SIG-M5 (cell line): ENCODE measurements at places on chromosomes 3 and 15.

DNA sequence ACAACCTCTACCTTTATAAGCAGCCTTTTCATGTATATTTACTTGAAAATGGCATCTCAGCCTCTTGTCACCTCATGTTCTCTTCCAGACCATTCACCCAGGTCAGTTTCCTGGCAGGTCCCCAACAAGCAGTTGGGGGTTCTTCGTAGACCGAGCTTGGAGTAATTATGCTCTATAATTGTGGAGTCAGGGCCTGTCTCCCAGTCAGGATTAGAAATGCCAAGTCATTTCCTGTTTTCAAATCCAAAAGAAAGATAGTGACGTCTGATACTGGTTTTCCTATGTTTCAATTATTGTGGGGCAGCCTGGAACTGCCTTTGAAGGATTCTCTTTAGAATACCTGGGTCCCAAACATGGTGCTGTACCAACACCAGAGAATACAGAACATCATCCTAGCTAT, 430.6 kb downstream of the MECOM start:
- no peak for DNase-seq

GRCh38 chr3:52153389-52154096, 680 bp downstream of the POC1A start:
- no peak for DNase-seq

GRCh38 chr3:170907637-170908234, 701 bp downstream of the EIF5A2 start:
- DNase-seq = no peak

DNA sequence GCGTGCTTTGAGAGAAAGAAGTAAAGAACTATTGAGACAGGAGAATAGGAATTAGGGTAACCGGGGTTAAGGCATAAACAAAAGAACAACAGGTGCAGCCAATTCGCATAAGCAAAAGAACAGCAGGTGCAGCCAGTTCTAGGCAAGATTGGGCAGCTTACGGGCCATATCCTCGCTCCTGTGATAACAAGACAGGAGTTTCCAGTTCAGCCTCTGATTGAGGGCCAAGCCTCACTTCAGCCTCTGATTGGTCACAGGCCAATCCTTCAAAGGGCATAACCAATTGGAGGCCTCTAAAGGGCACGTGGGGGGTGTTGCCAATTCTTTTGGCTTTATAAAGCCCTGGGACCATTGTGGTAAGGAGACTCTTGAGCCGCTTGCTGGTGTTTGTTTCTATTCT, 143.5 kb downstream of the GADL1 start:
- DNase-seq = no peak

DNA sequence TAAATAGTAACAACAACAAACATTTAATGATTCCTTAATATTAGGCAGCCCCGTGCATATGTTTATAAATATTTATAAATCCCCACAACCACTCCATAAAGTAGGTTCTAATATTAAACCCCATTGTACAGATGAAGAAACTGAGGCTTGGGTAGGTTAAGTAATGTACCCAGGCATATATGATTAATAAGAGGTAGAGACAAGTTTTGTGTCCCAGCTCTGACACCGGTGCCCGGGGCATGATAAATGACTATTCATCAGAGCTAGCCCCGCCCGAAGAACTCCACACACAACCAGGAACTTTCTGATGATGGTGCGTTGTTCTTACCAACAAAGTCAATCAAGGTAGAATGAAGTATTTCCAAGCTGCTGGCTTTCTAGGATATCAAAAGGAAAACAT, 19.4 kb downstream of the CDCP1 start:
- DNase-seq = no peak

DNA sequence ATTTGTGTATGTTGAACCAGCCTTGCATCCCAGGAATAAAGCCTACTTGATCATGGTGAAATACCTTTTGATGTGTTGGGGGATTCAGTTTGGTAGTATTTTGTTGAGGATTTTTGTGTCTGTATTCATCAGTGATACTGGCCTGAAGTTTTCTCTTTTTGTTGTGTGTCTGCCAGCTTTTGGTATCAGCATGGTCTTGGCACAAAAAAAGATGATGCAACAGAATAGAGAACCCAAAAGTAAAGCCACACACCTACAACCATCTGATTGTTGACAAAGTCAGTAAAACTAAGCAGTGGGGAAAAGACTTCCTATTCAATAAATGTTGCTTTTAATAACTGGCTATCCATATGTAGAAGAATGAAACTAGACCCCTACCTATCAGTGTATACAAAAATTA, 77.6 kb downstream of the TCF12 start:
- DNase-seq = no peak

GRCh38 chr3:78353231-78353630, 1313.3 kb downstream of the ROBO2 start:
- DNase-seq = no peak

GRCh38 chr15:35958975-35959374, 413.0 kb upstream of the DPH6 start:
- DNase-seq = no peak

- DNase-seq = no peak
Observed at GRCh38 chr15:56032373-56032772, 39.0 kb upstream of the NEDD4 start.

GRCh38 chr3:5607581-5607980, 420.1 kb downstream of the EDEM1 start:
- no peak for DNase-seq

DNA sequence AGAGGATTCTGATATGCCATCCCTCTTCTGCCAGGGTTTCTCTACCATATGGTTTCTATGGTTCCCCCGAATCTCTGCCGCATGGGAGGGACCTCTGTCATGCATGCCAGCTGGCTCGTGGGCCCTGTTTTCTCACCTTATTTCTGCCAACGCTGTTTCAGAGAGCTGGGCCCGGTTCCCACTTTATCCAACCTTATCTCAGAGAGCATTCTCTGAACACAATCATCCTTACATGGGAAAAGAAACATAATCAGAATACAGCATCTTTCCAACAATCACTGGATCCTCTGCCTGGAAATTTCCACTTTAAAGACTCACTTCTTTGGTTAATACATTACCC, 234.5 kb upstream of the ZBTB20 start:
- DNase-seq = no peak

DNA sequence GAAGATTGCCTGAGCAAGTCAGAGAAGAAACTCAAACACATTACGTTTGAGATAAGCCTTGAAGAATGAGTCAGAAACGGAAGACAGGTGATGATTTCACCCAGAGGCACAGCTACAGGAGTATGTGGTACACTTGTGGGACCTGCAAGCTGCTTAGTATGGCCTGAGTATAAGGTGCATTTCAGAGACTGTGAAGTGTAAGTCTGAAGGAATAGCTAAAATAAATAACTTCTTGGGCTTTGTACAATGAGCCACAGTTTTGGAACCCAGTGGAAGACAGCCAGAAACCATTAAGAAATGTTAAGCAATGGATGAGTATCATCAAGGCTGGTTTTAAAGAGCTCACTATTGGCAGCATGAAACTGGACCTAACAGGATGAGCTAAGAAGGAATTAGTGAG, 826.2 kb downstream of the ROBO1 start:
- DNase-seq = no peak

- DNase-seq = no peak
Observed at GRCh38 chr3:3129579-3129978, 2.8 kb downstream of the TRNT1 start.

GRCh38 chr3:4674216-4674615, 181.1 kb downstream of the ITPR1 start:
- no peak for DNase-seq

DNA sequence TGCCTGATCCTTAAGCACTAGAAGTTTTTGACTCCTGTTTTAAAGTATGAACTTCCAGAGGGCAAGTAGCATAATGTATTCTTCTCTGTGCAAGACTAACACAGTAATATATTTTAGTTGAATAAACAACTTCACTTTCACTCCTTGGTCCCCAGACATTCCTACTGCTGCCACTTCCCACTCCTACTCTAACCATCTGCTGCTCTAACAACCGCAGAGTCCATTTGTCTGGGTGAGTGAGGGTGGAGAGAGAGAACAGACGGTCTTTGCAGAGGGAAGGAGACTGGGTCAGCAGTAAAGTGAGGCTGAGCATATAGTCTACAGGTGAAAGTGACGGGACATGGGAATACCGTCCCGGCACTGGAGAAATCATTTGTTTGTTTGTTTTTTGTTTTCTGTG, 301.0 kb upstream of the SLCO3A1 start:
- DNase-seq = no peak

DNA sequence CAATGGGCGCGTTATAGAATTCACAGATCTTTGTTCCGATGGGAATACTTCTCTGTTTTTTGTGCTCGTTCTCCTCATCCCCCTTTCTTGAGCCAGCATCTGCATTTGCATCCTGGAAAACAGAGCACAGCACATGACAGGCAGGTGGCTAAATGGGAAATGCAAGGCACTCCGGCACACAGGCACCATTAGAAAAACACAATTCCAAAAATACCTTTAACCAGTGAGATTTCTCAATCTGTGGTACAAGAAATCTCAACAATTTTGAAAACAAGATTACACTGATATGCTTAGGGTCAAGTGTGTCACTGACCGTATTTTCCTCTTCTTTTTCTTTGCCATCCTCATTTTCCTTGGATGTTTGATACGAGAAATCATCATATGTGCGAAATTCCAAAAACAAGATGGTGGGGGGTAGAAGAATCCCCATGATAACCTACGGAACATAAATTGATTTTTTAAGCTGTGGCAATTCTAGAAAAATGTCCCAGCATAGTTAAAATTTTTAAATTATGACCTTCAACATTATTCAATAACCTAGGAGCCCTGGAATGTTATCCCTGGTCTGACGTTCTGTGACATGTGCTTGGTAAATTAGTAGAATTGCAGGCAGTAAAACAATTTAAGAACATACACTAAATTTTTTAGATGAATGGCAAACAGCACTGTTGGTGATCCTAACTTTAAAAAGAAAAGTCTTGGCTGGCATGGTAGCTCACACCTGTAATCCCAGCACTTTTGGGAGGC, 46.5 kb upstream of the MTMR10 start:
- DNase-seq = no peak

DNA sequence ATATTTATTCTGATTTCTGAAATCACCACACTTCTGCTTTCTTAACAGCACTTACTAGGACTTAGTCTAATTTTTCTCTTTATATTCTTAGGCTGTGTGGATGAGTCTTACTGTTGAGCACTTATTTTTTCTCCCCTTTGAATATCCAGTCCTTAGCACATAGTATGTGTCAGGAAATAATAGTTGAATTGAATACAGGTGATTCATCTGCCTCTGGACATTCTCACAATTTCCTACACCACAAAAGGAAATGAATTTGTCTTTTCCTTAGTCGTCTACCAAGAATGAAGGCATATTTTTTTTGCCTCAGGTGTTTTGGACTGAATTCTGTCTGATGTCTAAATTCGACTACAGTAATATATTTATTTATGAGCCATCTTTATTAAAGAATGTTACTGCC, 204.2 kb downstream of the GHSR start:
- DNase-seq = no peak

DNA sequence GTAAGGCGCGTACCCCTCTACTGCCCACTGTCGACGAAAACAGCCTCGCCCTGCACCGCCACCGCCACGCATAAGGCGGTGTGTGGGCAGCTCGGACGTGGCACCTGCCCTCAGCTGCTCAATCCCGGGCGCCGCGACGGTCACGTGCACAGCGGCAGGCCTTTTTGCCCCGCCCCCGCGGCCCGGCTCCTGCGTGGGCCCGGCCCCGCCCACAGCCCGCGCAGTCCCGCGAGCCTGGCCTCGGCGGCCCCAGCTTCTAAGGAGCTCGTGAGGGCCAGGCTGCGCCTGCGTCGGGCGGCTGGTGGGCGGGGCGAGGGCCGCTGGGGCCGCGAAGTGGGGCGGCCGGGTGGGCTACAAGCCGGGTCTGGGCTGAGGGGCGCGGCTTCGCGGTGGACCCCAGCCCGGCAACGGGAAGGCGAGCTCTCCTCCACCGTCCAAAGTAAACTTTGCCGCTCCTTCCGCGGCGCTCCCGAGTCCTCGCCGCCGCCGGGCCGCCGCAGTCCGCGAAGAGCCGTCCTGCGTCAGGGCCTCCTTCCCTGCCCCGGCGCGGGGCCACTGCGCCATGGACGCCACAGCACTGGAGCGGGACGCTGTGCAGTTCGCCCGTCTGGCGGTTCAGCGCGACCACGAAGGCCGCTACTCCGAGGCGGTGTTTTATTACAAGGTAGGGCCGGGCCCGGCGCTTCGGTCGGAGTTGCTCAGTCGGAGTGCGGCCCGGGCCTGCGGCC, at the start of gene CAPN7:
CAPN7 (plus strand) TSS at position 313 of the 728 bp plus-strand sequence; CDS start at position 563, 250 bp downstream.
- no peak for DNase-seq

- DNase-seq = no peak
Observed at GRCh38 chr3:69690-70089, 126.9 kb upstream of the CHL1 start.

- DNase-seq = no peak
Observed at GRCh38 chr3:170211668-170212067, 10.6 kb upstream of the PRKCI start.

- DNase-seq = no peak
Observed at GRCh38 chr15:39407116-39407515, 173.8 kb upstream of the THBS1 start.

GRCh38 chr15:35616498-35617271, 70.7 kb upstream of the DPH6 start:
- DNase-seq = no peak

- no peak for DNase-seq
Observed at GRCh38 chr15:33968224-33968623, at the start of gene CHRM5. Gene CHRM5 (plus strand): TSS chr15:33968497. CDS start chr15:34062718, 94,221 bp downstream.

DNA sequence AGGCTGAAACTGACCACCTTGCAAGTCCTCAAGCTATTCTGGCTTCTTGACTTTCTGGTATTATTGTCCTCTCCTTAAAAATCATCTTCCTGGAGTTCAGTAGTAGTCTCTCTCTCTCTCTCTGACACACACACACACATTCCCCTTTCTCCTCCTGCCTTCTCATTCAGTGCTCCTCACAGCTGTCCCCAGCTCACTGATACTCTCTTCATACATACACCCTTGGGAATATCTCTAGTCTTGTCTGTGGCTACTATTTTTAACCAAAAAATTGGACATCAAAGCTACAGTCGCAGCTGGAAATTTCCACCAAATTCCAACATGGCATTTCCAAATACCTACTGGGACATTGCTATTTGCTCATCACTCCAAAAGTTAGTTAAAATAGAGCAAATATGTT, 178.9 kb downstream of the ECT2 start:
- DNase-seq = no peak

DNA sequence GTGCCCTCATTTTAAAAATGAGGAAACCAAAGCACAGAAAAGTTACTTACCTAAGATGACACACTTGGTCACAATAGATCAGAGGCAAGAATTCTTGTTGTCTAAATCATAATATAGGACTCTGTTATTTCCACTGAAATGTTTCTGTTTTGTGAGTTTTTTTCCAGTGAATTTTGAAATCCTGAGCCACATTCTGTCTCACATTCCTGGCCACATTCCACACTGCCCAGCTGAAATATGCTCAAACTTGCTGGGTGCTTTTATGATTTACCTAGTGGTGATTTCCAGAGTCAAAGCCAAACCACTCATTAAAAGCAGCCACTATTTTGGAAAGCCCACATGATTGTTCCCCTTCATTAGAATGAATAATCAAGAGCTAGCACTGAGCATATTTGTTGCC, 82.3 kb upstream of the NPHP3 start:
- DNase-seq = no peak
